ENCODE measurements at places on chromosomes 6 and 20.

DNA sequence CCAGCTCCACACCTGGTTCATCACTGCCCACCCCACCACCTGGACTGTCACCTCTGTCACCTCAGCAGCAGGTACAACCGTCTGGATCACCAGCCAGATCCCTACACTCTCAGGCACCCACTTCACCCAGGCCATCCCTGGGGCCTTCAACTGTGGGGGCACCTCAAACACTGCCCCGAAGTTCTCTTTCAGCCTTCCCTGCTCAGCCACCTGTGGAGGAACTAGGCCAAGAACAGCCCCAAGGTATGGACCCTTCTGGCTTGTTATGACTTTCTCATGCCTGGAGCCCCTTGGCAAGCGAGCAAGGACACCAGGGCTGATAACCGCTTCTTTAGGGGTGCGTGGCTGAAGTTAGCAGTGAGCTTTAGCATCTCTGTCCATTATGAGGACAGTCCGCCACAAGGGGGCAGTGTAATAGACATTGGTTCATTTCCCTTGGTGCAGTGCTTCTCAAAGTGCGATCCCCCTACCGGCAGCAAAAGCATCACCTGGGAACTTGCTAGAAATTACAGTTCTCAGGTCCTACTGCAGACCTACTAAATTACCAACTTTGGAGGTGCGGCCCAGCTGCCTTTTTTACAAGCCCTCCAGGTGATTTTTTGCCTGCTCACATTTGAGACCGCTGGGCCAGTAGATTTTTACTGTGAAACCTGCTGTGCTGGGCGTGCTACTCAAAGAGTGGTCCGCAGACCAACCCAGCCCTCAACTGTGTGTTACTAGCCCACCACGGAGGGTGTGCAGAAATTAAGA, 32.5 kb downstream of the PNPLA1 start:
- DNase-seq: peak; percentile 85

GRCh38 chr20:8449123-8449522, 317.1 kb downstream of the PLCB1 start:
- no peak for DNase-seq

- DNase-seq: no peak
Measured at GRCh38 chr6:138498629-138499302, 528 bp downstream of the NHSL1 start.

DNA sequence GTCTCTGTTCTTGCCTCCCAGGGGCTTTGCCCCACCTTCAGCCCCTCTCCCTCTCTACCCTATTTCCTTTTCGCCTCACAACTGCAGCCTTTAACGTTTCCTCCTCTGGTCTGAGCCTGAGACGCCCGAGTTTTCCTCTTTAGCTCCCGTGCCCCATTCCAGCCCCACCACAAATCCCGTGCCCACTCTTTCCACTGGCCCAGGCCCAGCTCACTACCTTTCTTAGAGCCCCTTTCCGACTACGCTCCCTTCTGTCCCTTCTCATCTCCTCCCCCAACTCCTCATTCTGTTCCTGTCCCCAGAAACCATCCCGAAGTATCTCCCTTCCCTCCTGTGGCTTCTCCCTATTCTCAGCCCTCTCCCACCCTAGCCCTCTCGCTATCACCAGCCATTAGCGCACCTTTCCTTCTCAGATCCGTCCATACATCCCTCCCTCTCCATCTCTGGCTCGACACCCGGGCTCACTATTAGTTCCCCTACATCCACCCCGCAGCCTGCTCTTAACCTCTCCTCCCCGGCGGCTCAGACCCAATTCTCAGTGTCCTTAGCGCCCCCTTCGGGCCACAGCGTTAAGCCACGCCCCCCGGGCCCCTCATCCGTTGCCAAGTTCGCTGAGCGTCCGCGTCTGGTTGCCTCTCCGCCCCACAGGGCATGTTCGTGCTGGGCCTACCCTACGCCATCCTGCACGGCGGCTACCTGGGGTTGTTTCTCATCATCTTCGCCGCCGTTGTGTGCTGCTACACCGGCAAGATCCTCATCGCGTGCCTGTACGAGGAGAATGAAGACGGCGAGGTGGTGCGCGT, 2.7 kb downstream of the SLC32A1 start:
- no peak for DNase-seq

GRCh38 chr6:104600639-104600931, 259.1 kb downstream of the HACE1 start:
- DNase-seq: no peak

DNA sequence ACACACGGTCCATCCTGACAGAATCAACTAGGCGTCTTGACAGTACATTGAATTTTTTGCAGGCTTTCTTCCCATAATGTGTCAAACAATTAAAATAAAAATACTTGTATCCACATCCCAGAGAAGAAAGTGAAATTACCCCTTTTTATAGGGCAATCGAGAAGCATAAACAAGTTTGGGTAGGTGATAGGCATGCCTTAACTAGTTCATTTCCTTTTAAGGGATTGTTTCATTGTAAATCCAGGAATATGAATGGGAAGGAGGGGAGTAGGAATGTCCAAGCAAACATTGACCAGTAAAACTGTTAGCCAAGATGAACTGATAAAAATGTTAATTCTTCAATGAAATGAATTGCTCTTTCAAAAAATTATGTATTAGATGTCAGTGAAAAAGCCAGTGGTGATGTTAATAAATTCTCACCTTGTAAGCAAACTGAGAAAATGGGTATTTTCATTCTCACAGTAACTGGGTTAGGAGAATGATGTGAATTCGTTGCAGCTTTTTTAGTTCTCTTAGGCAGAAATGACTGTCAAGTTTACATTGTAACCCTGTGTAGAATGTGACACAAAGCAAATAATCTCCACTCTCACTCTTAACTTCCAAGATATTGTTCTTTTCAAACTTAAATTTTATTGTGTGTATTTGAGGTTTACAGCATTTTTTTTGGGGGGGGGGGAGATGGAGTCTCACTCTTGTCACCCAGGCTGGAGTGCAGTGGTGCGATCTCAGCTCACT, 31.6 kb downstream of the SASH1 start:
- no peak for DNase-seq

DNA sequence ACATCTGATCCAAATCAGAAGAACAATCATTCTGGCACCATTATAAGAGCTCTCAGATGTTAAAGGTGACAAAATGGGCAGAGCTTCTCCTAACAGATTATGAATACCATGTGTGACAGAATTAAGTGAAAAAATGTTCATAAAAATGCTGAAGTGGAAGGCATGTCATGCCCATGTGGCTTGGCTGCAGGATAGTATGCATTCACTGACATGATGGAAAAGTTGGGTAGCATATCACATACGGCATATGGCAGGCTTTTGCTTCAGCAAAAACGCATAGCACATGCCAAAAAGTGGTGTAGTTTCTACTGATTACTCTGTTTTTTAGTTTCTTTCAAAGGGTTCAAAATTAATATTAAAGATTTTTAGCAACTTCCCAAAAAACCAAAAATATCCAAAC, 731.5 kb upstream of the EPHA7 start:
- no peak for DNase-seq

GRCh38 chr6:129681913-129682205, 28.1 kb downstream of the ARHGAP18 start:
- DNase-seq: no peak

Data from SW 1271 (cell line).